ENCODE measurements at places on chromosomes 13 and 19.

GRCh38 chr19:38869160-38869835 lies 8.8 kb downstream of the RINL start:
- DNase-seq = no peak

DNA sequence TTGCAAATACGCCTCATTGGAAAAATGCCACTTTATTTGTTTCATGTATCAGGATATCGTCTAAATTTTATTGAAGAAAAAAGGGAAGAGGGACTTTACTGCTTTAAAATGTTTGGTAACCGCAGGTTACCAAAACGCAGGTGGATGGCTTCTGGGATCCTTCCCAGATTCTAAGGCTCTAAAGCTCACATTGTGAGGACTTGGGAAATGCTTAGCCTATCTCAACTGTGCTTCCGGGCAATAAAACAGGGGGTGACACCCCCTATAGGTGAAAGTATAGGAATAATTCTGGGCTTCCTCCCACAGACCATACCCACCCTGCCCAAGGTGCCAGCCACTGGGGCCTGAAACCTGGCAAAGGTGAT lies 73.2 kb upstream of the IPO5 start:
- no peak for DNase-seq

GRCh38 chr13:53778937-53779336 lies 750.3 kb downstream of the OLFM4 start:
- no peak for DNase-seq

DNA sequence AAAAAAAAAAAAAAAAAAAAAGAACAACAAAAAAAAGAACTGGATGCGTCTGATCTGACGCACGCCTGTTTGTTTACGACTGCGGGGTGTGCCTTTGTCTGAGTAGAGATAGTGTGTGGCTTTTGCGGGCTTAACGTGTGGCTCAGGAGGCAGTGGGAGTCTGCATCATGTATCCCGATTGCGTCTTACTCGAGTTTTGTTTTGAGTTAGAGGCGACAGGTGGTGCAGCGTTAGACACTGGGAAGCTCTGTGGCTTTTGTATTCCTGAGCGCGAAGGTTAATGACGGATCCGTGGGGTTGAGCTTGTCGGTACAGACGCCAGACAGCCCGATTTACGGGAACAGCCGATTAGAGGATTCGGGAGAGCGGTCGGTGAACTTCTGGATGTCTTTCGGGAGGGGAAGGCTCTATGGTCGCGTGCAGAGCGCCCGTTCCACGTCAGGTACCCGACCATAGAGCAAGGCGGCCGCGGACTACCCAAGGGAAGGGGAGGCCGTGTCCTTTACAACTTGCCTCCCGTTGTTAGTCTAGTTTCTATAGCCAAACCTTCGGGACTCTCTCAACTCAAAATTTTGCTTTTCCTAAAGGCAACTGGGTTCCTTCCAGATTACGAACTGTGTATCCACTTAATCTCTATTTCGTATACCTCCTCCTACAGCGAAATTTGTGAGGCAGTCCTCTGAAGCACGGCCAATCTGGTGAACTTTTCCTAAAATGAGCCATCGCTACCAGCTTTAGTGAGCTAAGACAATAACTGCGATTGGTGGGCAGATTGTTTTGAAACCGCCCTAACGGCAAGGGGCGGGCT lies 926 bp upstream of the HNRNPUL1 start:
- peak; percentile 75 for DNase-seq

- no peak for DNase-seq
Measured at GRCh38 chr13:74819549-74819948, 662.4 kb downstream of the TBC1D4 start.

DNA sequence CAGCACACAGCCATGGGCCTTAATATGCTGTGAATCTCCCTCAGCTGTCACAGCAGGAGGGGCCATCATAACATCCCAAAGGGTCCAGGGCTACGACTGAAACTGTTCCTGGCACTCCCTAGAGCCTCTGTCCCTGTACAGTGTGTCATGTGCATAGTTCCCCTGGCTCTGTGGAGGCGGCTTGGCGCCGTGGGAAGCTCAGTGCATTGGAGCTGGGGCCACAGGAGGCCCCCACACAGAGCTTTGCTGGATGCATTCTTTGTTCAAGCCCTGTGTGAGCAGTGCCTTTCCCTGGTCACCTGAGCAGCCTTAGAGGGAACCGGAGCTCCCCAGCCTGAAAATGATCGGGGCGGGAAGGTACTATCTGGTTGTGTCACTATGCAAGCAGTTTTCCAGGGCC lies 21.4 kb downstream of the UBXN6 start:
- no peak for DNase-seq

- no peak for DNase-seq
Measured at GRCh38 chr13:50747737-50748350, 95.6 kb downstream of the DLEU7 start.

DNA sequence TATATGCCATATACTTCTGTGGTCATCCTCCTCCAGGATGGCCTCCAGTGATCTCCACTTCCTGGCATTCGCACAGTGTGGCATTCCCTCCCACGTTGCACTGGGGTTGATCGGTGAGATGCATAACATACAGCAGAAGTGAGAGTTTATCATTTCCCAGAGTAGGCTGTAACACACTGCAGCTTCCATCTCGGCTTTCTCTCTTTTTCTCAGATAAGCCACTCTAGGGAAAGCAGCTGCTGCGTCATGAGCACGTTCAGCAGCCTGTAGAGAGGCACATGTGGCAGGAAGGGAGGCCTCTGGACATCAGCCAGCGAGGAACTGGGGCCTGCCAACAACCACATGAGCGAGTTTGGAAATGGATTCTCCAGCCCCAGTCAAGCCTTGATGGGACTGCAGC lies 807.1 kb downstream of the DIAPH3 start:
- DNase-seq = no peak

DNA sequence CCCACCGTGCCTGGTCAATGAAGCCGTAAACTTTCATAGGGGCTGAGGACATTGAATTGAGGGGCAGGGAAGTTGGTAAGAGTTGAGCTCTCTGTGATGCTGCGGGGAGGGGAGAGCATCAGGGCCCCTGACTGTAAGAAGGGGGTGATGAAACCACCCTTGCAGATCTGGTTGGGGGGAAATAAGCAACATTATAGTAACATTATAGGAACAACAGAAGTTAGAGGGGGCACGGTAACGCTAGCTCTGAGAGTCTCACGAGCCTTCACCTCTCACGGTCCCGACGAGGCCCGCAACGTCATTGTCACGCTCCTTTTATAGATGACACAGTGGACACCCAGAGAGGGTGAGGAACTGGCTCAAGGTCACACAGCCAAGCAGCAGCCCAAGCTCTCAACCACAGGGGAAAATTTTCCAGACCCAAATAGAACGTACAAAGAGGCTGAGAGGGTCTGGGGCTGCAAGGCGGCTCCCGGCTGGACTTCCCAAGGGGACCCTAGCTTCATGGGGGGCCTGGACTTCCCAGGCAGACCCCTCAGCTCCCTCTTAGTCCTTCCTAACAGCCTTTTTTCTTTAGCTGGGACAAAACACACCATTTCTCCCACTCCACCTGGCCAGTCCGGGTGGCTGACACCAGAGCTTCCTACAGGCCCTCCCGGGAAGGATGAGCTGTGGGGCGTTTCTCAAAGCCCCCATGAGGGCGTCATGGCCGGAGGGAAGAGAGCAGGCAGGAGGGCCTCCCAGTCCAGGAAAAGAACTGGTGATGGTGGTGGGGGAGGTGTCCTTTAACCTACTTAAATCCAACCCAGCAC lies 4.1 kb downstream of the TLE5 start:
- no peak for DNase-seq

- DNase-seq = peak; percentile 54
Measured at GRCh38 chr19:39474139-39474620, 6.5 kb upstream of the TIMM50 start.

DNA sequence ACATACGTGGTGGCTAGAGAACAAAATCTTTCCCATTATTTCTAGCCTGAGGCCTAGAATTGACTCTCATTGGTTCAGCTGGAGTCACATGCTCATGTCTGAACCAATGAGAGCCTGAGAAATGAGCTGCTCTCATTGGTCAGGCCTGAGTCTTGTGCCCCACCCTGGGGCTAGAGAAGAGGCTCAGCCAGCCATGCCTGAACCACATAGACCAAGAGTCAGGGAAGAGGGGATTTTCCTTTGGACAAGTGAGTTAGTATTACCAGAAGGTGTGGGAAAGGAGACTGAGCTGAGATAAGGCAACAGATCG lies 6.9 kb downstream of the FXYD5 start:
- DNase-seq = no peak

DNA sequence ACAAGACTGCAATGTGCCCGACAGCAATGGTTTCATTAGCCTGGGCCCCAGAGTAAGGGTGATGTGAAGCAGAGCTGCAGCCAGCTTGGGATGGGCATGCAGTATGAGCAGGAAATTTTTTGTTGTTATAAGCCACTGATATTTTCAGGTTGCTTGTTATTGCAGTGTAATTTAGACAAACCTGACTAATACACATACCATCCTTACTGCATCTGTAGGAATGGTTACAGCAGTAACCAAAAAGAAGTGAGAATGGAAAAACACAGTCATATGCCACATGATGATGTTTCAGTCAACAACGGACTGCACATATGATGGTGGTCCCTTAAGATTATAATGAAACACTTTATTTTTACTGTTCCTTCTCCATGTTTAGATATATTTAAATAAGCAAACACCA lies 8.6 kb upstream of the POMP start:
- no peak for DNase-seq

DNA sequence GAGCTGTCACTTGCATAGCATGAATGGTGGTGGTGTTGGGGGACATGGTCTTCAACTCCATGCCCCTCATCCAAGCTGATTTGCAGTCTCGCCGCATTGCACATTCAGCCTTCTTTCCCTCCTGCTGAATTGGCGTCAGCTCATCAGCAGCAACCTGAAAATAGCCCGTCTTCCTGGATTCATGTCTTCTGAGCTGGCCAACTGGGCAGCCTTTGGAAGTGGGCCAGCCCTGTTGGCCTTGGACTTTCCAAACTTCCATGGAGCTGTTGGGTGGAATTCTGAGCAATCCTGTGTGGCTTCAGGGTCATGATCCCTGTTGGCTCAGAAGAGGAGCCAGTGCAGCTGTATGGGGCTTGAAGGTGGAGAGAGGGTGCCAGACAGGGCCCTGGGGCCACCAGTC lies 68.8 kb downstream of the ZNF536 start:
- no peak for DNase-seq

- peak; percentile 52 for DNase-seq
Measured at GRCh38 chr19:13764101-13764807, at the start of gene MRI1. TSS of gene MRI1 (plus strand) at chr19:13764522. CDS start at chr19:13764589, 67 bp downstream.

DNA sequence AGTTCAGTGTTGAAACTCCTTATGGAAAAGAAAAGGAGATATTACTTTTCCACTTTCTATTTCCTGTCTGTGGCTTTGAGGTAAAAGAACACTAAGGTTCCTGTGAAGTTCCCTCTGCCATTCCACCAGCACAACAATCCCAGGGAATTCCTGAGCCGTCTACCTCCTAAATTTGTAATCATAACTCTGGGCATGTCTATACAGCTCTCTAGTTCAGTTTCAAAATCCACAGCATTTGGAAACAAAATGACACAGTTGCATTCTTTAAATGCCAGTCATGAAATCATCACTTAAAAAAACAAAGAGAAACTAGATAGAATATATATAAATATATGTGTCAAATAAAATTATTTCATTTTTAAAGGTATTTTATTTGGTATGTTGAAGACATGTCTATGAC lies 9.0 kb upstream of the THSD1 start:
- DNase-seq = no peak

DNA sequence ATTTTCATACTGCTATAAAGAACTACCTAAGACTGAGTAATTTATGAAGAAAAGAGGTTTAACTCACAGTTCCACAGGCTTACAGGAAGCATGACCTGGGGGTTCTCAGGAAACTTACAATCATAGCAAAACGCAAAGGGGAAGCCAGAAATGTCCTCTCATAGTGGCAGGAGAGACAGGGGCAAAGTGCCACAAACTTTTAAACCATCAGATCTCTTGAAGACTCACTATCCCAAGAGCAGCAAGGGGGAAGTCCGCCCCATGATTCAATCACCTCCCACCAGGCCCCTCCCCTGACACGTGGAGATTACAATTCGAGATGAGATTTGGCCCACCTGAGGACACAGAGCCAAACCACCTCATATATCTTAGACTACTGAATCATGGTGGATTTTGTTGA lies 198.7 kb downstream of the KCTD12 start:
- DNase-seq = no peak
